ENCODE measurements at places on chromosomes 5 and 9. TPM values are rescaled to one million over a fixed set of nuclear protein-coding genes. Genes with fewer than 3 reads are reported as not detected.
A peak's percentile ranks its signal among the peaks of the same experiment; 100 is the strongest.

PCDHGA11 gene
- 21.7 TPM for total RNA-seq

TTC16 gene
- total RNA-seq: not detected

- H3K4me3 ChIP-seq: no peak overlapping the region
- H3K27ac ChIP-seq: no peak overlapping the region
- no peak for DNase-seq
- H3K36me3 ChIP-seq: peaks cover 10% of the 10 kb centered on the region
- no peaks in the 10 kb centered on the region for H3K27me3 ChIP-seq
- H3K4me1 ChIP-seq: peaks cover 8% of the 10 kb centered on the region
Observed at GRCh38 chr5:43643327-43643726, 40.3 kb downstream of the NNT start.

DNA sequence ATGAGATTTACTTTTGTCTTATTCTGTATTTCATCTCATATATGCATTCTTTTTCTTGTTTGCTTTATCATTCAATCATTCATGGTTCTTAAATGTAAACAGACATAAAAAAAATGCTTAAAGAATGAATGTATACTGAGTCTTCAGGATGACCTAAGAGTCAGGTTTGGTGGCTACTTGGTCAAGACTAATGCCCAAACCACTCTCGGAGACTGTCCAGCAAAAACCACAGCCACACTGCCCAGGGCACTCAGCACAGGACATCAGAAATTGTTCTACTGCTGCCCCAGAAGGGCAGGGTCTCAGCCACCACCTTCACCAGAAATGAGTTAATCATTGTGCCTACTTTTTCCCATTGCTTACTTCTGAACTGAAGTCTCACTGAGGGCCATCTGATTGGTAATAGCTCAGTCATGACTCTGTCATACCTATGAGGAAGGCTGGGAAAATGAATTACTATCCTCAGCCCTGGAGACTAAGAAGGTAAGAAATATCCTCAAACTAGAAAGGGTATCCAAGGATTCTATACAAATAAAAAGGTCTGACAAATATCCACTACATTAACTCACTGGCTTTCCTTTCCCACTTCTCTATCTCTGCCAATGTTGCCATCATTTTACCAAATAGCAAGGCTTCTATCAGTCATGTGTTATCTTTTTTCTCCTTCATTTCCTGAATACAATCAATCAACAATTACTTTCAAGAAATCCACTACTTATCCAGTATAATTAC, 236.1 kb downstream of the CETN3 start:
- H3K36me3 ChIP-seq: no peaks in the 10 kb centered on the region
- DNase-seq: no peak
- no peaks in the 10 kb centered on the region for H3K27me3 ChIP-seq
- H3K27ac ChIP-seq: no peak overlapping the region

- DNase-seq: peak; percentile 22
- peak overlapping the region; percentile 11 for H3K27ac ChIP-seq
- peak overlapping the region; percentile 40 for H3K4me3 ChIP-seq
- H3K4me1 ChIP-seq: peaks cover 20% of the 10 kb centered on the region
- no peaks in the 10 kb centered on the region for H3K36me3 ChIP-seq
- no peaks in the 10 kb centered on the region for H3K27me3 ChIP-seq
Observed at GRCh38 chr5:80191991-80192398, 63.9 kb downstream of the SERINC5 start.

- peak; percentile 35 for DNase-seq
- H3K36me3 ChIP-seq: no peaks in the 10 kb centered on the region
- no peaks in the 10 kb centered on the region for H3K27me3 ChIP-seq
Observed at GRCh38 chr5:80781356-80781755, 126.6 kb upstream of the DHFR start.

DNA sequence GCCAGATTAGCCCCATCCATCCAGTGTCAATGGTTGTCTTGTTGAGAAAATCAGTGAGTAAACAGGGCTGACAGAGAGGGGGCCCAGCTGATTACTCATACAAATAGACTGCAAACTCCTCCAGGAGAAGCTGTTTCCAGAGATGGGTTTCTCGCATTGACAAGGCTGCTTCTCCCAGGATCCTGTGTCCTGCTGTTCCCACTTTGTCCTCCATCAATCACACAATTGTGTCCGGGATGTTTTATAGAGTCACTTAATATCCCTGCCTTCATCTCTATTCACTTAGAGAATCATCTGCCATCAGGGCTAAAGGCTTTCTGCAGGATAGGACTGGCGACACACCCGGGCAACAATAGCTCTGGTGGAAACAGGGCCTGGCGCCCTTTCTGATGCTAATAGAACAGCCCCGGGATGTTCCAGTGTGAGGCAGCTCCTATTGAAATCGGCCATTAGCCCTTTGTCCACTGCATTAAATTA, 71.7 kb upstream of the TBCA start:
- no peaks in the 10 kb centered on the region for H3K27me3 ChIP-seq
- no peak overlapping the region for H3K27ac ChIP-seq
- H3K4me1 ChIP-seq: peaks cover 3% of the 10 kb centered on the region
- H3K4me3 ChIP-seq: no peak overlapping the region

GRCh38 chr5:9222054-9222976, 323.6 kb downstream of the SEMA5A start:
- H3K27me3 ChIP-seq: no peaks in the 10 kb centered on the region
- no peaks in the 10 kb centered on the region for H3K4me1 ChIP-seq
- no peaks in the 10 kb centered on the region for H3K36me3 ChIP-seq
- DNase-seq: no peak
- H3K27ac ChIP-seq: no peak overlapping the region

DNA sequence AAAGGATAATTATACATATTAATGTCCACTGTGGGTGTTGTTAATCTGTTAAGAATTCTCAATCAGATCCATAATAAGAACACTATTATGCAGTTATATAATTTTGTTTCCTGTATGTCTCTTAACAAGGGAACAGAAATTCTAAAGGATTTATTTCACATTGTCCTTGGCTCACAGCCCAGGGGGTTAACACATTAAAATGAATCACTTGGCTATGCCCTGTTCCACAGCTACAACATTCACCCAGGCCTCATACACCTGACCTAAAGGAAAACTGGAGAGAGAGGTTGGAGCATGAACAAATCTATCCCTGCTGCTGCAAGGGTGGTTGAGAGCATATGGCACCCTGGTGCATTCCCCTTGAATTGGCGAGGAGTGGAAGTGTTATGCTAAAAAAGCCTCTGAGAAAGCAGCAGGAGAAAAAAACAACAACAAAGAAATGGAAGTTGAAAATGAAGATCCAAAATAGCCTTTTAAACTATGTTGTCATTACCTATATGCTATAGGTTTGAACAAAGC, 116.0 kb downstream of the KCNN2 start:
- H3K4me1 ChIP-seq: no peaks in the 10 kb centered on the region
- H3K36me3 ChIP-seq: no peaks in the 10 kb centered on the region
- no peak overlapping the region for H3K27ac ChIP-seq
- DNase-seq: no peak
- H3K4me3 ChIP-seq: no peak overlapping the region

DNA sequence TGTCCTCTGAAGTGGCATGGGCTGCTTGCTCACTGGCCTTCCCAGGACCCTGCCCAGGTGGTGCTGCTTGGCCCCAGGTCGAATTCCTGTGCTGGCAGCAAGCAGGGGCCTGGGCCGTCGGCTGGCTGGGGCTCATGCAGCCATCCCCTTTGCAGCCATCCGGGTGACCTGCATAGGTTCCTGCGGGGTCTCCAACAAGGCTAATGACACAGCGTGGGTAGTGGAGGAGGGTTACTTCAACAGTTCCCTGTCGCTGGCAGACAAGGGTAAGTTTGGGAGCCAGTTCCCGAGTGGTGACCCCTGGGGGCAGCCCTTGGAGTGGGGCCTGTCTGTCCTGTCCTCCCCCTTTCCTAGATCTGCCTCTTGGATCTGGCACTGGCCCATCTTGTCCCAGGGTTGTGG, 6.1 kb upstream of the EHMT1 start:
- H3K36me3 ChIP-seq: no peaks in the 10 kb centered on the region
- peaks cover 17% of the 10 kb centered on the region for H3K4me1 ChIP-seq
- H3K4me3 ChIP-seq: no peak overlapping the region
- DNase-seq: no peak
- H3K27ac ChIP-seq: peak overlapping the region; percentile 62
